ENCODE measurements at places on chromosomes 4 and X.

DNA sequence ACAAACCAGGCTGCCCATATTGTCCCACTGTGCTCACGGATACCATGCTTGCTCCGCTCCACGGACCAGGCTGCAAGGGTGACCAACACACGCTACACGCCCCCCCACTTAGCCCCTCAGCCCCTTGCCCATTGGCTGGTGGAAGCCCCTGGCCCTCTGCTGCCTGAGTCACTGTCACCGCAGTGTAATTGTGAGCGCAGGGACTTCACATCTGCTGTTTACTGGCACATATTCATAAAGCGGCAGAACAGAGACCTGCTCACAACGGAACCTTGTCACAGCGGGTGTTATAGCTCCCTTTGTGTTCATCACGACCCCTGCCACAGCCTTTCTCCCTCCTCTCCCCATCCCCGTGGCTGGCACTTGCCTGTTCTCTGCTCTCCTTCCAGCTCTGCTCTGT is 83.7 kb downstream of the PSAPL1 start:
- no peak for DNase-seq

DNA sequence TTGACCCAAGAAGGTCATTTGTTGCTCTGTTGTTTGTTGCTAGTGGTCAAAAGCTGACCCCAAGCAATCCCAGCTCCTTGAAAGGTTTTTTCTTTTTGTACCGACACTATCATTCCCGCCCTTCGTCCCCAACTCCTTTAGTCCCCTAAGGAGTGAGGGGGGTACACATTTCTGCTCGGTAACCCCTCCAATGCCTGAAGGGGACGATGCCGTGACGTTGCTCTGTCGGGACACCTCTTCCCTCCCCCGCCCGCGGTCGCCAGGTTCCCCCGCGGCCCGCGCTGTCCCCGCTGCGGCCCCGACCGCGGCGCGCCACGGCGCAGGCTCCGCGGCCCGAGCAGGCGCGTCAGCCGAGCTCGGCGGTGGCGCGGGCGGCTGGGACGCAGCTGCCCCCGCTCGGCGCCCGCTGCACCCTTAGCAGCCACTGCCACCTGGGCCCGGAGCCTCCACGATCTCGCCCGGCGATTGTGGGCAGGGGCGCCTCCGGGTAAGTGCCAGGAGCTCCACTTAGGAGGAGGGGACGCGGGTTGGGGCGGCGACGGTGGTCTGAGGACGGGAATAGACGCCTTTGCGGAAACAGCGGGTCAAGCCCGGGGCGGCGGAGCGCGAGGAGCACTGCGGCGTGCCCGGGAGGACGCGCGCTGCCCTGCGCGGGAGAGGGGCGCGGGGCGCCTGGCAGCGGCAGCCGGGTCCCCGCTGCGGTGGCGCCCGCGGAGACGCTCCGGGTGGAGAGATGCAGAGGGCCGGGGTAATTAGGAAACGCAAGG is at the start of gene GLRB:
Gene GLRB, plus strand, starts transcription at position 340 of the 767 bp plus-strand sequence. CDS start 1,875 bp downstream, outside the sequence.
- no peak for DNase-seq

GRCh38 chr4:184475096-184475461 is 729 bp upstream of the IRF2 start:
- DNase-seq = peak; percentile 47

- no peak for DNase-seq
Observed at GRCh38 chr4:120709991-120710390, 212.5 kb downstream of the PRDM5 start.

DNA sequence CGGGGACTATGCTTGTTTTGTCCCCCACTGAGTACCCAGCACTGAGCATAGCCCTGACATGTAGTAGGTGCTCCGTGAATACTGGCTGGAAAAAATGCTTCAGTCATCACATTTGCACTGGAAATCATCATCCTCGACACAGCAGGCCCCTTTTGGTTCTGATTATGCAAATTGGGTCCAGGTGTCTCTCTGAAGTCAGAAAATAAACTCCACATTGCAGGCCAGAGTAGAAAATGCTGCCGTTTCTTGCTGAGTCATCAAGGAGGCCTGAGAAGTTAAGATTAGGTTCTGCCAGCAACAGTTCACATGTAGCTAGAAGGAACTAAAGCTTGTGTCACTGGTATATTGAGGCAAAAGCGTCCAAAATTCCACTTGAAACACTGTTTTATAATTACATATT is 15.0 kb upstream of the STK32B start:
- no peak for DNase-seq

GRCh38 chrX:15676886-15677285 is 12.3 kb upstream of the CLTRN start:
- DNase-seq = no peak

- DNase-seq = no peak
Observed at GRCh38 chr4:170259631-170260153, 169.9 kb upstream of the AADAT start.

- no peak for DNase-seq
Observed at GRCh38 chr4:20203508-20203907, 48.2 kb upstream of the SLIT2 start.

DNA sequence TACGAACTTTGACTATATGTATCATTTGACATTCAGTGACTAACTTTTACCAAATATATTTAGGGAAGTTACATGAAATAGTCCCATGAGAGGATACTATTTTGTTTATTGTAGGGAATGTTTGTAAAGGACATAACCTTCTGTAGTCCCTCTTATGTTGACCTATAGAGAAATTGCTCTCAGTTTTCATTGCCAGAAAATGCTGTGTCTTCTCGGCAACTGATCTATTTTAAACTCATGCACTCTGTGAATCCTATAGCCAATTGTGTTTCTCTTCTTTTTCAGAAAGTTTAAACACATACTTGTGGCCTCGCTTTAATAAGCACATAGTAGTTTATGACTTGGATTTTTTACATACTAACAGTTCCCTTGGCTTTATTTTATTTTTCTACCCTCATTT is 38.2 kb downstream of the DMP1 start:
- DNase-seq = no peak

DNA sequence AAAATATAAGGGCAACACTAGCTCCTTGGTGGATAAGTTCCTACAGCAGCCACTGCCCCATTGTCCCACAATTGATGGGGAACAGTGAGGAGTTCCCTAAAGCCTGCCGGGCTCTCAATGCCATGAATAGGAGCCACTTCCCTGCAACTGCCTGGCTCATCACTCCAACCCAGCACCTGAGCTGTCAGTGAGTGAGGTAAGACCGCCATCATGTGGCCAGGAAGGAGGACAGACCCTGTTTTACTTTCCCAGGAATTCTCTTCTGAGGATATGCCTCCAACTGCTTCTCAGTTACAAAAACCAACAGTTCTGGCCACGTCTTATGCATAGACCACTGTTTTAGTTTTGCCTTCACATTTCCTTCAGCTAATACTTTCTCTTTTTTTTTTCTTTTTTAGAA is 45.5 kb downstream of the SRPX start:
- DNase-seq = no peak

- peak; percentile 3 for DNase-seq
Observed at GRCh38 chr4:76896614-76897535, 1.1 kb downstream of the SOWAHB start.

DNA sequence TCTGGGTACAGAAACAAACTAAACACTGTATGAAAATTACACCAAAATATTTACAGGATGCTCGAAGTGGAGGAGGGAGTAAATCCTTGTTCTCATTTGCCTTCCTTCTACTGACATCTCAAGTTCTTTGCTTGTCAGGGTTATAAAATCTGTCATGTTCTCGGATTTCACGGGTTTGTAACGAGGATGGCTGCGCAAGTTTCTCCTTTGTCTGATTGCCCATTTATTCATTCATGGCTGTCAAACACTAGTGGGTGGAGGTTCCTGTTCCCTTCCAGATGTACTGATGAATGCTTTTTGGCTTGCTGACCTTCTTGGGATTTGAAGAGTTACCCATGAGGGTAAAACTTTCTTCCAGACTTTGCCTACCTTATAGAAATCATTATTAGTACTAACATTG is 206.9 kb downstream of the SPCS3 start:
- DNase-seq = no peak

DNA sequence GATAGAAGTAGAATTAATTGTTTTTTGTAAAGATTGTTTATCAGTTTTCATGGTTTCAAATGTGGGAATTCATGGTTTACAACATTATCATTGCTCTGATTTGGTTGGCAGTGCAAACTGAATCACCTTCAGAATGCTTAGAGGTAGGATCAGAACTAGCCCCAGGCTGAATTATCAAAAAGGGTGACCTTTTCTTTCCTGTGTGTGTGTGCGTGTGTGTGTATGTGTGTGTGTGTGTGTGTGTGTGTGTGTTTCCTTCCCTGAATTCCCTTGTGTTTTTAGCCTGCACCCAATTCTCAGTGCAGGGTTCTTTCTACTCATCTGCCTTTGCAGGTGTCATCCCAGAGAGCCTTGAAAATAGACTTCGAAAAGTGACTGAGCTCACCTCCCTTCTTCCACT is 125.0 kb downstream of the BMPR1B start:
- no peak for DNase-seq

DNA sequence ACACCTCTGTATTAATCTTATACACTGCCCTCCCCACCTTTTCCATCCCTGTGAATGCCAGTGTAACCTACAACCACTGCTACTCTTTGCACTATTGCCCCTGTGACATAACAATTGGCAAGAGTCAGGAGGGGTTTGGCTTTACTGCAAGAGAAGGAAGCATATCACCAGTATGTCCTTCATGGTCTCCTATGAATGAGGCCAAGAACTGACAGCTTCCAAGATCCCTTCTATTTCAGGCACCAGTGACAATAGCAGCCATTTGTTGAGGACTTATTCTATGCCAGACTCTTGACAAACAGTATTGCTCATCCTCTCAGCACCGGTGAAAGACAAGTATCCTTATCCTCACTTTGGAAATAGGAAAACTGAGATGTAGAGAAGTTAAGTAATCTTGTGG is 363.9 kb downstream of the MID1IP1 start:
- DNase-seq = no peak

DNA sequence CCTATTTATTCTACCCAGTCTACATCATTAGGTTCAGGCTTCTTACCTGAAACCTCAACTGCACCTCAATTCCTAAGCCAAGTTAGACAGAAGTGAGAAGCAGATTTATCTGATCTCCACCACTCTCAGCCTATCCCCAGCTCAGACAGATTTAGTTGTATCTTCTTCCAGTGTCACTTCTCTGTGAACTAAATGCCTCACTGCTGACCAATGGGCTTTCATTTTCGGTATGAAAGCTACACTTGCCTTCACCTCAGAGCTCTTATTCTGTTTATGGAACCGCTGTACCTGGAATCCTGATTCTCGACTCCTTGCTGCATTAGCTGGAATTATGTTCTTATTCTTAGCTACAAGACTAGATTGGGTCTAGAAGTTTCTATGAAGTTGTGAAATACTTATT is 833.2 kb downstream of the CCSER1 start:
- no peak for DNase-seq

GRCh38 chr4:25958110-25958509 is 44.1 kb downstream of the SMIM20 start:
- no peak for DNase-seq

DNA sequence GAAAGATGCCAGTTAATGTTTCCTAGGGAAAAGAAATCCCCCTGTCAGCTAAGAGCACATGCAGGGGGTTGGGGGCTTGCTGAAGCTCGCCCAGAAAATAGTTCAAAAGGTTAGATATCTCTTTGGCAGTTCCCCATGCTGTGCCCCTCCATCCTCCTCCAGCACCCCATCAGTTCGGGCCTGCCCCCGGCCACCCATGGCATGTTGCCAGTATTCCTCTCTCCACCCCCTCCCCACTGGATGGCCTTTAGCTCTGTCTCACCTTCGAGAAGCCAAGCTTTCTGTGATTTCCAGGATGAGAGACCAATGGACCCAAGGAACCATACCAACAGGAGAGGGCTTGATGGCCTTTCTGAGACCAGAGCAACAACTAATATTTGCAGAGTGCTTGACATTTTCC is 5.2 kb downstream of the RAB33A start:
- DNase-seq = no peak

DNA sequence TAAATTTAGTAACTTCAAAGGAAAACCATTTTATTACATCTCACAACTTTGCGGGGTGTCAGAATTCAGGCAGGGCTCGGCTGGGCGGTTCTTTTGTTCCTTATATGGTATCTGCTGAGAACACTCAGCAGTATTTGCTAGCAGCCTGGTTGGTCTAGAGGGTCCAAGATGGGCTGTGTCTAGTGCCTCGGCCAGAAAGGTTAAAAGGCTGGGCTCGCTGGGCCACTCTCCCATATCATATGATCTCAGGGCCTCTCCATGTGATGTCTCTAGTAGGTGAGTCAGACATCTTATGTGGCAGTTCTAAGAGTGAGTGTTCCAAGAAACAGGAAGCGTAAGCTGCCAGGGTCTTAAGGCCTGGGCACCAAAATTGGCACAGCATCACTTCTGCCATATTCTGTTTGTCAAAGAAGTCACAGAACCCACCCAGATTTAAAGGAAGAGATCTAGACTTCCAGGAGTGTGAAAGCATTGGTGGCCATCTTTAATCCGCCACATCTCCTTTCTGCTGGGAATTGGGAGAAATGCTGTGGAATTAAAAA is 100.9 kb upstream of the ATP6AP2 start:
- DNase-seq = no peak

DNA sequence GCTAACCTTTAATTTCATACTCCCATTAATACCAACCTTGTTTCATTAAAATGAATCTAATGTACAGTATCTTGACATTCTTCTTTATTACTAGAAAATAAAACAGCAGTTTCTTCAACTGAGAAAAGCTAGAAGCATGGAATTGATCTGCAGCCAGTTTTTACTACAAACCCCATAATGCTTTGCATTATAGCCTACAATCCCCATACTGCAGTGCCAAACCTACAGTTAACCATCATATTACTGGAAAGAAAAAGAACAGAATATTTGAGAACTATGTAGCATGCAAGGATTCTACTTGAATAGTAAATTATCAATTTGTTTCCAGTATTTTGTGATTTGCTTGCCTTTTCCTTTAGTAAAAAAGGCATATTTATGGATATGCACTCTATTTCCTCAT is 3.2 kb upstream of the IL1RAPL1 start:
- DNase-seq = no peak

GRCh38 chr4:28557755-28558154 is 1697.1 kb downstream of the STIM2 start:
- no peak for DNase-seq

DNA sequence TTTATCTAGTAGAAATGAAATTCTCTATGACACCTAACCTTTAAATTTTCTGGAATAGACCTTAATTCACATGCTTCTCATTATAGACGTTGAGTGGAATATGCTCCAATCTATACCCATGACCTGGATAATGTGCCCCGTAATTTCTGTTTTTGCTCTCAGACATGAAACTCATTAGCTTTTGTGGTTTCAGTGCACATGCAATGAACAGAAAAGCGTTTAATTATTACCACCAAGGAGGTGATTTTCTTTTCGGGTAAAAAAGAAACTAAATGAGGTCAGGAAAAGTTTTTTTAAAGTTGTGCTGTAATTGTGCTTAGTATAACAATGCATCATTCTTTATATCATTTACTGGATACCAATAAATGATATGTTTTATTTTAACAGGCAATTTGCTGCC is 1703.9 kb upstream of the TENM3 start:
- no peak for DNase-seq
